Activated B cell treated with CpG ODN at 0.5 μM for 24 hours (primary cell): ENCODE measurements at places on chromosomes 13 and 19. TPM values are rescaled to one million over a fixed set of nuclear protein-coding genes. Genes with fewer than 3 reads are reported as not detected.

DNA sequence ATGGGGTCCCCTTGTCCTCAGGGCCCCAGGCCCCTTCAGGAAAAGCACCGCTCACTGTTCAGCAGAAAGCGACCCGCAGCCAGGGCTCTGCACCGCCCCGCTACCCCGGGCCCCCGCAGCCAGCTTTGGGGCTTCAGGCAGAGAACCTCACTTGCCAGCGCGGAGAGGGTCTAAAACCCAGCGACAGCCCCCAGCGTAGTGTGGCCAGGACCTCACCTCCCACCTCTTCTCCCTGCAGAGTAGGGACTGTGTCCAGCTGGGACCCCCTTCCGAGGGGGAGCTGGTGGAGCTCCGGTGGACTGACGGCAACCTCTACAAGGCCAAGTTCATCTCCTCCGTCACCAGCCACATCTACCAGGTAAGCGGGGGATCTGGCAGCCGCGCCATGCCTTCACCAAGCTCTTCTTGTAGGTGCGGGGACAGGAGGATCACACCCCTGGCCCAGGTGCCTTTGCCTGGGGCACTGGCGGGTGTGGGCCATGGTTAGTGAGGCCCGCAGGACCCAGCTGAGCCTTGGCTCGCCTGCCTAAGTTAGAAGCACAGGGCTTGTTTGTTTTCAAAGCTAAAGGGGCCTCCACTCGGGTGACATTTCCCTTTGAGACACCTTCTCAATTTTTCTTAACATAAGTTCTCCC lies 175.7 kb downstream of the KDM4B start:
- H3K4me1 ChIP-seq = peaks cover 36% of the 10 kb centered on the region
- H3K27me3 ChIP-seq = no peaks in the 10 kb centered on the region
- peaks cover 84% of the 10 kb centered on the region for H3K36me3 ChIP-seq
- H3K27ac ChIP-seq = no peak overlapping the region

GRCh38 chr13:79808475-79808874 lies 327.5 kb downstream of the NDFIP2 start:
- H3K4me1 ChIP-seq = peaks cover 29% of the 10 kb centered on the region
- DNase-seq = no peak
- H3K4me3 ChIP-seq = no peak overlapping the region
- no peak overlapping the region for H3K27ac ChIP-seq
- no peaks in the 10 kb centered on the region for H3K27me3 ChIP-seq

- no peaks in the 10 kb centered on the region for H3K4me1 ChIP-seq
- H3K27ac ChIP-seq = no peak overlapping the region
- no peaks in the 10 kb centered on the region for H3K27me3 ChIP-seq
Measured at GRCh38 chr19:311813-312261, 20.6 kb upstream of the PLPP2 start.

GRCh38 chr13:21476893-21477472 lies 17.9 kb upstream of the ZDHHC20 start:
- H3K36me3 ChIP-seq = no peaks in the 10 kb centered on the region
- H3K4me3 ChIP-seq = peak overlapping the region; percentile 87
- peak; percentile 62 for DNase-seq
- H3K27ac ChIP-seq = no peak overlapping the region
- H3K4me1 ChIP-seq = peaks cover 13% of the 10 kb centered on the region

GRCh38 chr13:74523057-74523456 lies 388.9 kb upstream of the KLF12 start:
- H3K4me3 ChIP-seq = no peak overlapping the region
- H3K27me3 ChIP-seq = peaks cover 7% of the 10 kb centered on the region
- no peaks in the 10 kb centered on the region for H3K4me1 ChIP-seq
- no peak for DNase-seq
- H3K27ac ChIP-seq = no peak overlapping the region

DNA sequence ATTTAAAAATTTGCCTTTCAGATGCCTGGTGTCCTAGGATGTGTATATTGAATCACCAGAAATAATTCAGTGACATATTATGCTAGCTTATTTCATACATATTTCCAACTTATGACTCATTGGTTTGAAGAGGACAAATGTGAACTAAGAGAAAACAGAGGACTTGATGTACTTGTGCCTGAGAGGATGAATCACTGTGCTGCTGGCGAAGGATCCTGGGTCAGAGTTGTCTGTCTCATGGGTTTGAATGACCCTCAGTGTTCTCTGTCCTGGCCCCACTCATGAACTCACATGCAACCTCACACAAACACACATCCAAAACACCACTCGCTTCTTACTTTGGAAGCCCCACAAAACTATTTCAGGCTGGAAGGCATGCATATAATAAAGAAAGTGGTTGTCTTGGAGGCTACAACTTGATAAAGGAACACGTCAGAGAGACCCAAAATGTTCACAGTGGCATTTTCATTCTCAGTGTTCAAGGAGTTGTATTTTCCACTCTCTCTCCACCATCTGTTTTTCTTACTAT lies 129.0 kb upstream of the SPRY2 start:
- no peak for DNase-seq
- H3K4me1 ChIP-seq = no peaks in the 10 kb centered on the region
- no peak overlapping the region for H3K27ac ChIP-seq
- peaks cover 2% of the 10 kb centered on the region for H3K27me3 ChIP-seq
- H3K4me3 ChIP-seq = no peak overlapping the region

- H3K27me3 ChIP-seq = no peaks in the 10 kb centered on the region
- no peaks in the 10 kb centered on the region for H3K36me3 ChIP-seq
- no peak for DNase-seq
- H3K4me1 ChIP-seq = peaks cover 32% of the 10 kb centered on the region
Measured at GRCh38 chr19:39553082-39553652, 13.2 kb upstream of the EID2 start.

Gene RNF6
- total RNA-seq = 47.5 and 48.3 TPM in 2 replicates

Gene F7
- total RNA-seq = not detected in 2 replicates

Gene ONECUT3
- total RNA-seq = not detected in 2 replicates

Gene C19orf67
- total RNA-seq = not detected in 2 replicates

Gene CALR3
- not detected in 2 replicates for total RNA-seq
